Retinal pigment epithelial cell (primary cell): ENCODE measurements at places on chromosomes 3 and 15.

GRCh38 chr3:107690522-107691138 is 167.9 kb downstream of the BBX start:
- DNase-seq: no peak

- DNase-seq: no peak
Measured at GRCh38 chr15:29864501-29864900, 42.2 kb upstream of the TJP1 start.

DNA sequence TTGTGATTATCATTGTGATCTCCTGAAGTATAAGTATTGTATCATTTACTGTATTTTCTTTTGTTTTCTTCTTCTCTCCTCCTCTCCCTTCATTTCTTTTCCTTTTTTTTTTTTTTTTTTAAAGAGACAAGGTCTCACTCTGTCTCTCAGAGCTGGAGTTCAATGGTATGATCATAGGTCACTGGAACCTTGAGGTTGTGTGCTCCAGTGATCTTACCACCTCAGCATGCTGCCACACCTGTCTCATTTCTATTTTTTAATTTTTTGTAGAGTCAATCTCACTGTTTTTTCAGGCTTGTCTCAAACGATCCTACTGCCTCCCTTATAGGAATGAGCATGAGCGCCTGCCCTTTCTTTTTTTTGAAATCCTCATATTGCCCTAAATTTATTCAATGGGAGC is 23.4 kb downstream of the NMD3 start:
- no peak for DNase-seq

DNA sequence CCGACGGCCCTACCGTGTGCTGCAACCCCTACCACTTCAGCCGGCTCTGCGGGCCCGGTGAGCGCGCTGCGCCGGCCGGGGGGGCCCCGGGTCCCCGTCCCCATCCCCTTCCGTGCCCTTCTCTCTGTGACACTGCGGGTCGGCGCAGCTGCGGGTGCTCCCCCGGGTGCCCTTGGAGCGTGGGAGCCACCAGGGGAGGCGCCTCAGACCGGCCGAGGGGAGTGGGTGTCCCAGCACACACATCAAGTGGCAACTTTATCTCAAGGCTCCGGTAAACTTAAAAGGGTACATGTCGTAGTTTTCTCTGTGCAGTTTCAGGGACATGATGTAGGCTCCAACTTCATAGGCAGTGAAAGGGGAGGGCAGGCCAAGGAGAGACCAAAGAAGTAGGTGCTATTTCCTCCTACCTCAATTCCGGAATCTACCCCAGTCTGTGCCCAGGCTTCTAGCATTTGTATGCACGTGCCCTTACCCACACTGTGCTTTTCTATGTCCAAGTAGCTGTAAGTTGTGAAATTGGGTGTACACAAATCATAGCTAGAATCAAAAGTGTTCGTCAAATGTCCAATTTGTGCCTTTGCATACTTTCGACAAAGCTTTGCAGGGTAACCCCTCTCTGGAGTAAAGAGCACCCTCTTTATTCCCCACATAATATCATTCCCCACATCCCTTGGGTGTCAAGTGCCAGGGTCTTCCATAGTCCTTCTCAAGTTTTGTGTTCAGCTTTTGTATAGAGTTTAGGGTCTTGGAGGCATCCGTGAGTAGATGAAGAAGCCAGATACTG is 2.2 kb downstream of the SMAD6 start:
- DNase-seq: no peak

DNA sequence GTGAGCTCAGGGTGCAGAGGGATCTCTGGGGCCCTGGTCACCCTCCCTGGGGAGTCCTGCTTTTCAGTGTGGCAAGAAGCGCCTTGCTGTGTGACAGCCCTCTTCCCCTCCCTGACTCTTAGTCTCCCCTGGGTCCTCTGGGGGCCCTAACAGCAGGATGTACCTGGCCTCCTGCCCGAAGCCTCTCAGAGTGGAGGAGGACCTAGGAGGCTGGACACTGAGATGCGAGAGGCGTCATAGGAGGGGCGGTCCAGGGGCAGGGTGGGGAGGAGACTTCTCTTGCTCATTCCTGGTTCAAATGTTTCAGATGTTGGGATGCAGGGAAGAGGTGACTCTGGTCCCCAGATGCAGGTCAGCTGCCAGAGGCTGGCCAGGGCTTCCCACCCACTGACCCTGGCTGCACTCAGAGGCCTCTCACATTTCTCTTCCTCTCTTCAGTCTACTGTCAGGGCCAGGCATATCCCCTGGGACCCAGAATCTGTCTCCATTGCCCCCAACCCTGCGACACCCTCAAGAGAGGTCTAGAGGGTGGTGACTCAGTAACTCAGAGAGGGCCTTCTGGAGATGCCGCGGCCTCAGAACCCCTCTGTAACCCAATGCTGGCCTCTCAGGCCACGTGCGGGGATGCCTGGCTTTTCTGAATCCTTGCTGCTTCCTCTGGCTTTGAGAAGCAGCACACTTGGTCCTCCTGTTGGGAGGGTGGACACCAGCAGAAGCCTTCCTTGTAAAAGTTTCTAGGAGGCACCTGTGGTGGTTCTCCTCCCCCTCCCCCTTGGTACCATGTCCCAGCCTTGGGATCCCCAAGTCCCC is 25.9 kb downstream of the SNX33 start:
- DNase-seq: peak; percentile 61

GRCh38 chr15:29842290-29842689 is 20.0 kb upstream of the TJP1 start:
- no peak for DNase-seq
